C1 segment of cervical spinal cord (tissue), 14 donors: ENCODE measurements at places on chromosomes 7 and 10.

DNA sequence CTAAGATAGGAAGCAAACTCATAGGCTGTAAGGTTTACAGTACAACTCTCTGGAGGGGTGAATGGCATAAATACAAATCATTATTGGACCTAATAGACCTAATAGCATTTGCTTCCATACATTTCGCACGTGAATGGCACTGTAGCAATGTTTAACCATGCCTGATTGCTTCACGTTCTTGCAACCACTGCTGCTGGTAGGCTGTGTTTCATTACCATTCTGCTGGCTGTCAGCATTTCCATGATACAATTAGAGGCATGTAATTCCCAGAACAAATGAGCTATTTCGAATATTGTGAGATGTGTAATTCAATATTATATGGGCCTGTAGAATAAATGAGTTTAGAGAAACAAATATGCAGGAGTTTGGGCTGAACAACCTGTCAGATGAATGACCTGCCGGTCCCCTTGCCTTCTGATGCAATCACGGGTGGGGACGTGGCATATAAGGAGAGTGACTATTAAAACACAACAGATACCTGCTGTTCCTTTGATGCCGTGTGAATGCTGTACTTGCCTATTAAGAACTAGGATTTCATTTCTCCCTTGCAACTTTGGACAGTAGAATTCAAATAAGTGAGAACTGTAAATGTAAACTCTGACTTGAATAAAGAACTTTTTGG lies 393.4 kb downstream of the ACTR3B start:
- DNase-seq = no peak

GRCh38 chr10:91043173-91043910 lies 122.5 kb upstream of the ANKRD1 start:
- no peak for DNase-seq

- DNase-seq = no peak
Measured at GRCh38 chr10:102763037-102763607, 19.4 kb downstream of the WBP1L start.

- DNase-seq = no peak
Measured at GRCh38 chr7:22561895-22562593, 62.1 kb upstream of the STEAP1B start.

GRCh38 chr7:143362131-143363015 lies at the start of gene FAM131B:
Gene FAM131B, minus strand, starts transcription at chr7:143362713. Its CDS starts 110 bp downstream, at chr7:143362603.
- no peak for DNase-seq

- DNase-seq = no peak
Measured at GRCh38 chr7:48004032-48004431, 24.6 kb upstream of the HUS1 start.

DNA sequence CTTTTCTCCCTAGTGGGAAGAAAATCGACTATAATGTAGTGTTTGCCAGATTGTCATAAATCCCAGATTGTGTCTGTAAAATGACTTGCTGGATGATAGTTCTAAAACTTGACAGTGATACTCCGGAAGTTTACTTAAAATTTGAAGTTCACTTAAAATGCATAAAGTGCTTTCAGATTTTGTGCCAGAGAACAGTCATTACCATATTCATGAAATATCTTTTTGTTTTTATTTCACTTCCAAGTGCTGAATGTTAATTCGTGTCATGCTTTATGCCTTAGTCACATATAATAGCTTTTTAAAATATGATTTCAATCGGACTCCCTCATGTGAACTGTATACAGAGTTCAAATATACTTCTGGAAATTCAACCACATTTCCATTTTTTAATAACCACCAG lies 30.4 kb downstream of the PRPF18 start:
- DNase-seq = no peak

- DNase-seq = no peak
Measured at GRCh38 chr10:77162697-77163096, 474.9 kb downstream of the KCNMA1 start.

DNA sequence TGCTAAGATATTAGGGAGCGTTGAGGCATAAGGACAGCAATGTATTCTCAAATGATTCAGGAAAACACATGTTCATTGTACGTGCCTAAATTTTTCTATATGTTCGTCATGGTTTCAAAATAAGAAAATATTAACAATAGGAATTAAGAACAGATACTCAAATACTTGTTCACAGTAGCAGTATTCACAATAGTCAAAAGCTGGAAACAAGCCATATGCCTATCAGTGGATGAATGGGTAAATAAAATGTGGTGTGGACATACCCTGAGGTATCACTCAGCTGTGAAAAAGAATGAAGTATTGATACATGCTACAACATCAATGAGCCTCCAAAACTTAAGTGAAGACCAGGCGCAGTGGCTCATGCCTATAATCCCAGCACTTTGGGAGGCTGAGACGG lies 84.7 kb upstream of the PTER start:
- DNase-seq = no peak

- peak; percentile 25 for DNase-seq
Measured at GRCh38 chr7:143008007-143008901, 18.7 kb downstream of the OR9A2 start.

DNA sequence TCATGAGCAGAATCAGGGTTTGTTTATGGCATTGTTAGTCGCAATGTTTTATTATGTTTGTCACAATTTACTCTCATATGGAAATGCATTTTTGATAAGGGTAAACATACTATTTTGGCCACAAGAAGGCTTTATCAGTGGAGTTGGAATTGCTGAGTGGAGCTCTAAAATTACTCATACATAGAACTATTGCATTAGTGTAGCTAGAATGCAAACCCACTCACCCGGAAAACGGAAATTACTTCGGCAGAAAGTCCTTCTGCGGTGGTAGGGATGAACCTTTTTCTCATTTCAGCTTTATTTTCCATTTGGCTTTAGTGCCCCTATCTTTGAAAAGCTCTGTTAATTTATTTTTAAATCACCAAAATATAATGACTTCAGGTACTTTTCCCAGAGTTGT lies 42.8 kb upstream of the NPY start:
- DNase-seq = no peak

- DNase-seq = no peak
Measured at GRCh38 chr10:85608706-85609105, 757.9 kb downstream of the GRID1 start.

GRCh38 chr7:116310141-116310540 lies 99.8 kb downstream of the TES start:
- DNase-seq = no peak

DNA sequence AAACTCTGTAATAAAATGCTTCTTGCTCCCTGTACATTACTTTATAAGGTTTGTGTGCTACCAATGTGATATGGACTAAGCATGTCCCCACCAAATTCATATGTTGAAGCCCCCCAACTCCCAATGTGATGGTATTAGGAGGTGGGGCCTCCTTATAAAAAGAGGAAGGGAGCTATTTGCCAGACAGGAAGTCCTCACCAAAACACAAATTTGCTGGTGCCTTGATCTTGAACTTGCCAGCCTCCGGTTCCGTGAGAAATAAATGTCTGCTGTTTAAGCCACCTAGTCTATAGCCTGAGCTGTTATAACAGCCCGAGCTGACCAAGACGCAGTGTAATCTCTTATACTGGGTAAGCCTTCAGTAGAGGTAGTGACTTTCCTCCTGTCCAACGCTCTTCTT lies 114.5 kb downstream of the INHBA start:
- DNase-seq = no peak

DNA sequence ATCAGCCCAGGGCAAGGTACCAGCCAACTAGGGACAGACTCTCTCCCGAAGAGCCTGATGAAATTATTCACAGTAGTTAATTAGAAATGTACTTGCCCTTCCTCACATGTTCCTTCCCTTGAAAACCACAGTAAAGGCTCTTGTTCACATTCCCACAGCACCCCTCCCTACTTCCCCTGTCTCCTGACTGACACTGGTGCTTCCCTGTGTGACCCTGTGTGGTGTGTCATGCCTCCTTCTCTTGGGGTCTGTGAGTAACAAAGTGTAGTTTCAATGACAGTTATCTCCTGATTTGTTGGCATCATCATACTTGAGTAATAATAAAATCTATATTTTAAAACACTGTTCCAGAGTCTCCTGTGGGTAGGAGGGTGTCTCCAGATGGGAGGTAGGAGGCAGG lies 209.7 kb downstream of the ABCA13 start:
- DNase-seq = no peak

- no peak for DNase-seq
Measured at GRCh38 chr10:71241114-71241829, 28.9 kb downstream of the UNC5B start.

- peak; percentile 71 for DNase-seq
Measured at GRCh38 chr10:42367532-42368230, 270.7 kb downstream of the ZNF33B start.

GRCh38 chr10:60817398-60817805 lies 39.1 kb downstream of the CDK1 start:
- no peak for DNase-seq

DNA sequence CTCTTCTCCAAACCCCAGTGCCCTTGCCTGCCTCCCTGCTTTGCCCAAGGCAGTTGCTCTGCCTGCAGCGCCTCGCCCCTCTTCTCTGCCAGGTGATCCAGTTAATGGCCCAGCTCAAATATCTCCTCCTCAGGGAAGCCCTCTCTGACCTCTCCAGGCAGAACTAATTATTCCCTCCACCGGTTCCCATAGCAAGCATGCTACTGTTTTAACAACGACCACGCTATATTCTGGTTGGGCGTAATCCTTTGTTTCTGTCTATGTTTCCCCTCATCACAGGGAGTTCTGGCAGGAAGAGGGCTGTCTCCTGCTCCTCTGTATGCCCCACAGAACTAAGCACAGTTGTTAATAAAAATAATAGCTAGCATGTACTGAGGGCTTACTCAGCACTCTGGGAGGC lies 36.8 kb upstream of the R3HCC1L start:
- DNase-seq = no peak

DNA sequence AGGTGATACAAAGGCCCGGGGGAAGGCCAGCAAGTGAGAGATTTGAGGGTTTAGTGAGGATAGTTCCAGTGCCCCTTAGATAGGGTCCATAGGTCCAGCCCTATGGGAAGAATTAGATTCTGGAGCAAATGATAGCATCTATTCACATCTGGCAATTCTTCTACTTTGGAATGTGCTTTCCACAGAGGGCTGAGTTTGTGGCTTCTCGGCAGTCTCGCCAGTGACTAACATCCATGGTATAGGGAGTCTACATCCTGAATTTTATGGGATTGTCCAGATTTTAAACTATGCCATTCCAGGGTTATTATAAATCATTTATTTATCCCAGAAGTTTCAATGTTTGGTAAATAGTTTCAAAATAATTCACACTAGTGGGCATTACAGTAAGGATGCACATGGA lies 207.3 kb upstream of the ADO start:
- no peak for DNase-seq

DNA sequence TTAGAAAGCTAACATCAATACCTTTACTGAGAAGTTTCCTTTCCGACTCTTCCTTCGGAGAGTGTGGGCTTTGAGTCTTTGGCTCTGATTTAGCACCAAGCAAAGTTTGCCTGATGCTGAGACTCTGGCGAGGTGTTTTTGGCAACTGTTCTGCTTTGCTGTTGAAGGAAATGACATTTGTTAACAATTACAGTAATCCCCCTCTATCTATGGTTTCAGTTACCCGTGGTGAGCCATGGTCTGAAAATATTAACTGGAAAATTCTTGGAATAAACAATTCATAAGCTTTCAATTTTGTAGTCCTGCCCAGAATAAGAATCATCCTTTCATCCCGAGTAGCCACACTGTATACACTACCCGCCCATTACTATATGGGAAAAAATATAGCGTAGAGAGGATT lies 126.3 kb downstream of the ARHGAP21 start:
- DNase-seq = no peak

DNA sequence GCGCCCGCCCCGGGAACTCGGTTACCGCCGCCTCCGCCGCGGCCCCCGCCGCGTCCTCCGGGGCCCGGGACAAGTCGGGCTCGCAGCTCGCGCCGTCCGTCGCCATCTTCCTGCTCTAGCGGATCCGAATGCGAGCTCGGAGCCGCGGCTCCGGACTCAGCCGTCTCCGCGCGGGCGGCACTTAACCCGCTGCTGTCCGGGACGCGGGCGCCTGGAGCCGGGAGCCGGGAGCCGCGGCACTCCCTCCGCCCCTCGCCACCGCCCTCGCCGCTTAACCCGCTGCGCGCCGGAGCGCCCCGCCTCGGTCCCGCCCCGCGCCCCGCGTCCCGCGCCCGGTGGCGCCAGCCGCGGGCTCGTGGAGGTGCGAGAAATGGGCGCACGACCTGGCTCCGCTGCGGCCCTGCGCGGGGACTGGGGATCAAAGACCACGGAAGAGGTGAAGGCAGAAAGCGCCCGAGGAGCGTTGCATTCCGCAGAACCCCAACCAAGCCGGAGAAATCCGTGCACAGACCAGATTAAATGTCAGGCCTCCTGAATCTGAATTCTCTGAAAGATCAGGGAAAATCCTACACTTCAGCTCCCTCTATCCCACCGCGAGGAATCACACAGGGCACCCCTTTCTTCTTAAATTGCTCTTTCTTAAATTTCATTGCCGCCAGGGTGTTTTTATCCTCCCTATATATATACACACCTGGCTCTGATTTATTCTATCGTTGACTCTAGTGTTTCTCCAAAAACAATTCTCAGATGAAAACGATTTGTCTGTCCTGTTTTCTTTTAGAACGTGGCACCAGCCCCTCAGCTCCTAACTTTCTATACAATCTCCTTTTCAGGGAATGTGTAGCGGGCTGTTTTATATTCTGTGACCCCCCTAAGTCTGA lies at the start of gene CTTNBP2:
Gene CTTNBP2 (minus strand): TSS at position 132 of the 881 bp plus-strand sequence. CDS start 26 bp downstream, at position 106.
- DNase-seq = peak; percentile 71

GRCh38 chr10:125149036-125149679 lies 11.2 kb downstream of the CTBP2 start:
- DNase-seq = no peak

GRCh38 chr7:20350518-20350951 lies 19.8 kb downstream of the ITGB8 start:
- peak; percentile 73 for DNase-seq

GRCh38 chr7:108268200-108268820 lies 138.1 kb upstream of the LAMB4 start:
- DNase-seq = no peak

DNA sequence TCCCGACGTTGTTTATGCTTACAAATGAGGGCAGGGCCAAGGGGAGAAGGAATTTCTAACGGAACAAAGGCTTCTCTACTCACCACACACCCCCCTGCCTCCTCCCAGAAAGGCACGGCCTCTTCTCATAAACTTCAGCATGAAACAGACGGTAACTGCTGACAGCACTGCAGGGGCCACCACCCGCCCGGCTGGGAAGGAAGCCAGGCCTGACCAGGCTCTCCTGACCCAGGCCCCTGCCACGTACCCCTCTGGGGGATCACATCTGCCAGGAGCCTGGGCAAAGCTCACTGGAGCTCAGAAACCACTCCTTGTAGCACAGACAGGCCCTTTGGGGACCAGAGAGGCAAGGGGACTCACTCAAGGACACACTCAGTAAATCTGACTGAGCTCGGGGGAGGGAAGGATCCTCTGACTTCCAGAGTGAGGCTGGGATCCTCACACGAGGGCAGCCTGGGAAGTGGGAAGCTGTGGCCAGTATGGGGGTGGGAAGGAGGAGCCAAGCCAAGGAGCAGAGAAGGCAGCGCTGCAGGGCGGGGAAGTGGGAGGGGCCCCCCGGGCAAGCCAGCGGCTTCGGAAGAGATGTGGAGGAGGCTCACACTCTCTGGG lies 46.1 kb downstream of the ZCCHC24 start:
- DNase-seq = peak; percentile 79
